Esophagus squamous epithelium (tissue), 5 donors: ENCODE measurements at places on chromosomes 2 and 18.

DNA sequence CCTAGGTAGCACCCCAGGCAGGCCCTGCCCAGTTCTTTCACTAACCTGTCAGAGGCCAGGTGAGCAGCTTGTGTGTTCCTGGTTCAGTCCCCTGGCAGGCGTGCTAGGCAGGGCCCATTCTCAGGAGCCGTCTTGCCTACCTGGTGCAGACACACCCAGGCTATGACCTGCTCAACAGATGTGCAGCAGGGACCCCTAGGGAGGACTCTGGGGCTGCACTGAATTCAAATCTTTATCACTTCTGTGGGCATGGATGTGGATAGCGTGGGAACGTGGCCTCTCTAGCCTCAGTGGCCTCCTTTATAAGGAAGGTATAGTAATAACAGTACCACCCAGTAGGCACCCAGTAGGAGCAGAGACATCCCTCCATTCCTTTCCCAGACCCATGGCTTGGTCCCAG, 48.4 kb downstream of the PLEKHB2 start:
- no peak overlapping the region for H3K27ac ChIP-seq
- no peak for DNase-seq
- H3K27me3 ChIP-seq = no peaks in the 10 kb centered on the region
- peaks cover 28% of the 10 kb centered on the region for H3K36me3 ChIP-seq
- peaks cover 12% of the 10 kb centered on the region for H3K4me1 ChIP-seq

DNA sequence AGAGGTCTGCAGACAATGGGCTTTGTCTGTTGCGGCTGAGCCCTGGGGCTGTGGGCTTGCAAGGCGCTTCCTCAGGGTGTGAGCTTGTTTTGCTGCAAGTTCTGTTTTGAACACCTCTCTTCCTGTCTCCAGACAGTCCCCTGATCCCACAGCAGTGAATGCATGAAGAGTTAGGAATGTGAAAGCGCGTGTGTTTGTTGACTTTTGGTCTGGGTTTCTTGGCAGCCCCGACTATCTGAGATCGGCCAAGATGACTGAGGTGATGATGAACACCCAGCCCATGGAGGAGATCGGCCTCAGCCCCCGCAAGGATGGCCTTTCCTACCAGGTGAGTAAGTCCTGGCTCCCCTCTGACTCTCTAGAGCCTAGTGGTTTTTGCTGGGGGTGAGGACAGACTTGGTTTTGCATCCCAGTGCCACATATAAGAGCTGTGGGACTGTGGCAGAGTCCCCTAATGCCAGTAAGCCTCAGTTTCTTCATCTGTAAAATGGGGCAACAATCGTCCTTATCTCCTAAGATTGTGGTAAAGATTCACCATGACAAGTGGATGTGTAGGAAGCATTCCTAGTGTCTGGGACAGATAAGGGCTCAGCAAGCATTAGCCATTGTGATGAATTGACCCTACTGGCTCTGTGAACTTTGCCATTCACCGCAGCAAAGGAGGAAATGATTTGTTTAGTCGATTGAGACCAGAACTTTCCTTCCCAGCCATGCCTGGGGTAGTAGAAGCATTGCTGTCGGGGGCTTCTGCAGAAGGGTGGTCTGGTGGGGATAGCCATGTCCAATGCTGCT, 3.0 kb downstream of the LBH start:
- H3K36me3 ChIP-seq = no peaks in the 10 kb centered on the region
- peak overlapping the region; percentile 66 for H3K4me3 ChIP-seq
- no peaks in the 10 kb centered on the region for H3K27me3 ChIP-seq
- no peak for DNase-seq
- H3K4me1 ChIP-seq = peaks cover 93% of the 10 kb centered on the region

GRCh38 chr2:144131042-144131441, 388.9 kb downstream of the ZEB2 start:
- H3K36me3 ChIP-seq = no peaks in the 10 kb centered on the region
- no peaks in the 10 kb centered on the region for H3K4me1 ChIP-seq
- no peaks in the 10 kb centered on the region for H3K27me3 ChIP-seq
- H3K4me3 ChIP-seq = no peak overlapping the region

- no peaks in the 10 kb centered on the region for H3K36me3 ChIP-seq
- no peak overlapping the region for H3K4me3 ChIP-seq
- H3K4me1 ChIP-seq = no peaks in the 10 kb centered on the region
Observed at GRCh38 chr2:19881908-19882265, 19.9 kb downstream of the TTC32 start.

DNA sequence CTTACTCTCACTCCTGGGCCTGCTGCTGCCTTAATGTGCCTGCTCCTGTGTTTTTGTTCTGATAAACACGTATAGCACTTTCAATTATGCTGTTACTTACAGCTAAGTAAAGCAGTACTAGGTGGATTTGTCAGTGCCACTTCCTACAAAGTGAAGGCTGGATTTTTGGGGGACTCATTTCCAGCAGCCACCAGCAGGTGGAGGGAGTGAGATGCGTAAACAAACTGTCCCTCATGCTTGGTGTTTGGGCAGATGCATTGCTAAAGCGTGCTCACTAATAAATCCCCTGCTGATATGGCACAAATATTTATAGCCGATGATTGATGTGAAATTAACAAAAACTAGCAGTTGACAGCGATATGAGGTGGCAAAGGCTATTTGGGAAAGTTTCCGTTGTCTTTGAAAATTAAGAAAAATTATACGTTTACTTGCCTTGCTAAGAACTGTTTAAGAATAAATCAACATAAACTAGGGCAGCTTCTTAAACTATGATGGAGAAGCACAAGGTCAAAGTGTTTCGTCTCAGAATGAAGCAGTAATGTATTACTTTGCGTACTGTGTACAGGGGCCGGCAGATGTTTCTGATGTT, 101.7 kb downstream of the AGAP1 start:
- no peak overlapping the region for H3K4me3 ChIP-seq
- H3K27me3 ChIP-seq = no peaks in the 10 kb centered on the region
- no peak overlapping the region for H3K27ac ChIP-seq
- H3K36me3 ChIP-seq = no peaks in the 10 kb centered on the region

DNA sequence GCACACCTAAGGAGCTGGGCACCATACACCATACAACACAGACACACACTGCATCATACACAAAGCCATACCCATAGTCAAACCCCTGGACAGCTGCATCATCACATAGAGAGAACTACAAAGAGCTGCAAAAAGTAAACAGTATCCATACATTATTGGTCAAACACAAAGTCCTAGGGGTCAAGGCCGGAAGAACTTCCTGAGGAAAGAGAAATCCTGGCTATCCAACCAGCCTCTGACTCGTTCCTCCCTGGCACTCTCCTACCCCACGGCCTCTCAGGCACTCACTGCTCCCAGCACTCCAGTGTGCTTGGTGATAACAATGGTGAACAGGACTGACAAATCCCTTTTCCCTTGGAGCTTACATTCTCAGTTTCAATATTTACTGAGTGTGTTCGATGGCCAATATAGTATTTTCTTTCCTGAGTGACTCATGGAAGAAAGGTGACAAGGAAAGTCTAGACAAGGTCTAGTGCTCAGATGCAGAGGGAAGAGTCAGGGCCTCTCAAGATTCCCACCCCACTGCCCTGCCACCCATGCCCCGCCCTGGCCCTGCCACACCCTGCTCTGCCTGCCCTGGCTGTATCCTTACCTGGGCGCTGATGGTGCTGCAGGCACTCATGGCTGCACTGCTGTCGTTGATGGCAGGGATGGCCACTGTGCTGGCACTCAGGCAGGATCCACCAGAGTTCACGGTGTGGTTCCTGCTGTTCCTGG, 3.4 kb downstream of the CFAP65 start:
- peaks cover 5% of the 10 kb centered on the region for H3K4me1 ChIP-seq
- no peaks in the 10 kb centered on the region for H3K27me3 ChIP-seq
- H3K27ac ChIP-seq = no peak overlapping the region
- no peak for DNase-seq
- H3K36me3 ChIP-seq = no peaks in the 10 kb centered on the region

DNA sequence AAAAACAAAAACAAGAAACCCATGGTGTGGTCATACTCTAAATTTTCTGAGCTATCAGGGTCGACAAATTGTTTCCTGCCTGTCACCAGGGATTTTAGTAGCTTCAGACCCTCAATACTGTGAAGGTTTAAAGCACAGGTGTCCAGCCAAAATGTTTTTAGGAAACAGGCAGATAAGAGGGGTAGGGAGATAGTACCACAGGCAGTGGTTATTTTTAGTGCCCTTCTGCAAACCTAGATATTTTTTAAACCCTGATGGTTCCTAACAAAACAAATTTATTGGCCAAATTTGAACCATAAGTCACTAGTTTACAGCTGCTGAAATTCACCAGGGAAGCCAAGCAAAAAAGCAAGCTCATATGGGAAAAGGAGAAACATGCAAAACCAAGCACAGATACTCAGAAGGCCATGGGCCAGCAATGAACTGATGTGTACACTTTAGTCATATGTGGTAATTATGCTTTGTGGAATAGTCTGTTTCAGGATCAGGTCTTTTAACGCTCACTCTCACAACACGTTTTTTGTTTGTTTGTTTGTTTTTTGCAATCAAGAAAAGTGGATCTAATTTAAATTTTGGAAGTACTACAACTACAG, 156.8 kb upstream of the STK17B start:
- H3K4me3 ChIP-seq = no peak overlapping the region
- H3K36me3 ChIP-seq = no peaks in the 10 kb centered on the region
- H3K27me3 ChIP-seq = no peaks in the 10 kb centered on the region
- DNase-seq = no peak
- H3K27ac ChIP-seq = no peak overlapping the region

- DNase-seq = no peak
- H3K4me1 ChIP-seq = no peaks in the 10 kb centered on the region
- H3K27me3 ChIP-seq = no peaks in the 10 kb centered on the region
- no peak overlapping the region for H3K4me3 ChIP-seq
- H3K27ac ChIP-seq = no peak overlapping the region
Observed at GRCh38 chr2:165640247-165640929, 153.7 kb downstream of the GALNT3 start.

- H3K4me1 ChIP-seq = peaks cover 37% of the 10 kb centered on the region
- no peaks in the 10 kb centered on the region for H3K36me3 ChIP-seq
- no peaks in the 10 kb centered on the region for H3K27me3 ChIP-seq
Observed at GRCh38 chr2:186573531-186573930, 16.3 kb upstream of the ITGAV start.

DNA sequence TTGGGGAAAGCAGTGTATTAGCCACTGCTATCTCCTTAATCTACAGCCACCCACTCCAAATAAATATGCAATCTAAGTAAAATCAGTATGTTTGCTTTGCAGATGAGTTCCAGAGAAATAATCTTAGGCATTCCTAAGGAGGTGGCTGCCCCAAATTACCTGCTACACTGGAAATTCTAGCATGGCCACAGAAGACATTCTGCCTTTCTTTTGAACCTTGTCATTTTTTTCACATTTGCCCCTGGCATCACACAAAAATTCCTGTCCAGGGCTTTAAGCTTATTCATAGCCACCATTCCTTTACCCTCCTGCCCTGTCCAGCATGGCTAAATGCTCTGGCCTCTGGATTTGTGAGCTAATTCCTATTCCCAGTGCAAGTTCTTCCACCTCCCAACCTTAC, 36.8 kb upstream of the FAM124B start:
- no peaks in the 10 kb centered on the region for H3K36me3 ChIP-seq
- DNase-seq = no peak
- H3K4me1 ChIP-seq = peaks cover 14% of the 10 kb centered on the region
- no peak overlapping the region for H3K4me3 ChIP-seq
- no peaks in the 10 kb centered on the region for H3K27me3 ChIP-seq
- peak overlapping the region; percentile 76 for H3K27ac ChIP-seq

DNA sequence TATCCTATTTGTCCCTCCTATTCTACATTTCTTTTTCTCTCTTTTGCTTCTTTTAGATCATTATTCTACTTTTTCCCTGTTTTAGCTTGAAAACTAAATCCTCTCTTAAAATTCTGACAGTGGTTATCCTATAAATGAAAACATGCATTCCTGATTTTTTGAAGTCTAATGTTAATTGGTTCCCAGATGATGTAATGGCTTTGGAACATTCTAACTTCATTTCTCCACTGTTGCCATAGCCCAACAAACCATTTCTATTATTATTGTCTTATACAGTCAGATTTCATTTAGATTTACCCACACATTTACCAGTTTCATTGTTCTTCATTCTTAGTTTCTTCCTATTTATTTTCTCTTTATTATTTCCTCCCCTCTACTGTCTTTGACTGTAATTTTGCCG, 36.5 kb downstream of the SIGLEC15 start:
- no peak for DNase-seq
- no peak overlapping the region for H3K4me3 ChIP-seq
- no peaks in the 10 kb centered on the region for H3K4me1 ChIP-seq
- H3K36me3 ChIP-seq = peaks cover 100% of the 10 kb centered on the region
- H3K27ac ChIP-seq = no peak overlapping the region

GRCh38 chr18:3061581-3062312, 48.8 kb upstream of the LPIN2 start:
- H3K36me3 ChIP-seq = no peaks in the 10 kb centered on the region
- peaks cover 7% of the 10 kb centered on the region for H3K27me3 ChIP-seq
- peaks cover 6% of the 10 kb centered on the region for H3K4me1 ChIP-seq
- no peak for DNase-seq
- H3K27ac ChIP-seq = peak overlapping the region; percentile 47

DNA sequence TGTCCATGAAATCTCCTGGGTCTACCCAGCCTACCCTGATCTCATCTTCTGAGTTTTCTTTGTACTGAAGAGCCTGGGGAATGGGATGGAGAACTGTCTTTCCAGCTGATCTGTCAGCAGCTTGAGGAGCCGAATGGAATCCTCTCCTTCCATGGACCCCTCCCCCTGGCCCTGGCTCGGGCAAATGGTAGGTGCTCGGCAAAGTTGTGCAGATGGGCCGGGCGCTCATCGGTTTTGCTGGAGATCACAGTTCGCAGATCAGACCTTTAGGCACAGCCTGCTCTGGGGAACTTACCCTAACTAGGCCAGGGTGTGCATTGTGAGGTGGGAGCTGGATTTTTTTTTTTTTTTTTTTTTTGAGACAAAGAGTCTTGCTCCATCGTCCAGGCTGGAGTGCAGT, 40.4 kb downstream of the LCT start:
- no peak overlapping the region for H3K4me3 ChIP-seq
- DNase-seq = no peak
- H3K4me1 ChIP-seq = peaks cover 9% of the 10 kb centered on the region
- H3K27ac ChIP-seq = no peak overlapping the region
- H3K27me3 ChIP-seq = no peaks in the 10 kb centered on the region
- H3K36me3 ChIP-seq = no peaks in the 10 kb centered on the region

DNA sequence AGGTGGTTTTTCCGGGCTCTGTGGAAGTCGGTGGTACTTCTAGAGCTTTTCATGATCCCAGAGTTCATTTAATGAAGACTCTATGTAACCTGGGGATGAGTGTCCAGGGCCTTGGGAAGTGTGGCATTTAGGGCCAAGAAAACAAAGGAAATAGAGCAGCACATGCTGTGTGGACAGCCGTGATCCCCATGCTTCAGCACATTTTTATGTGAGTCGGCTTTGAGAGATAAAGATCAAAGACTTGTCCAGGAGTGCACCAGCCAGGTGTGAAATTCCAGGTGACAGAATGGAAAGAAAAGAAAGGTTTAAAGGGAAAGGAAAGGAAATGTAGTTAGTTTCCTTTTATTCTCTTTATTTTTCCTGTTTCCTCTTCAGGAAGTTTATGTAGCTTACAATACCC, 258.0 kb upstream of the NRP2 start:
- DNase-seq = no peak
- H3K36me3 ChIP-seq = no peaks in the 10 kb centered on the region
- no peak overlapping the region for H3K27ac ChIP-seq
- H3K4me3 ChIP-seq = no peak overlapping the region
- H3K27me3 ChIP-seq = no peaks in the 10 kb centered on the region

GRCh38 chr18:53385889-53386288, 838.6 kb downstream of the MBD2 start:
- no peak overlapping the region for H3K27ac ChIP-seq
- no peaks in the 10 kb centered on the region for H3K4me1 ChIP-seq
- no peaks in the 10 kb centered on the region for H3K36me3 ChIP-seq
- DNase-seq = no peak
- H3K27me3 ChIP-seq = no peaks in the 10 kb centered on the region
- H3K4me3 ChIP-seq = no peak overlapping the region
